Liver (tissue), 10 donors: ENCODE measurements at places on chromosomes 16 and 17.

GRCh38 chr16:88713568-88714419, 7.5 kb downstream of the CTU2 start:
- H3K4me1 ChIP-seq: no peaks in the 10 kb centered on the region
- no peak for DNase-seq
- no peaks in the 10 kb centered on the region for H3K27me3 ChIP-seq

GRCh38 chr17:38451840-38452529, 23.7 kb downstream of the ARHGAP23 start:
- DNase-seq: no peak
- no peaks in the 10 kb centered on the region for H3K27me3 ChIP-seq
- peaks cover 5% of the 10 kb centered on the region for H3K4me1 ChIP-seq

- no peak for DNase-seq
- H3K36me3 ChIP-seq: no peaks in the 10 kb centered on the region
- no peaks in the 10 kb centered on the region for H3K4me1 ChIP-seq
- no peak overlapping the region for H3K27ac ChIP-seq
- H3K27me3 ChIP-seq: no peaks in the 10 kb centered on the region
Measured at GRCh38 chr16:11511328-11511727, 75.4 kb downstream of the LITAF start.

- peak overlapping the region; percentile 1 for H3K27ac ChIP-seq
- no peak for DNase-seq
- no peaks in the 10 kb centered on the region for H3K27me3 ChIP-seq
- peaks cover 1% of the 10 kb centered on the region for H3K4me1 ChIP-seq
- peaks cover 7% of the 10 kb centered on the region for H3K36me3 ChIP-seq
Measured at GRCh38 chr17:59815965-59816364, 76.8 kb downstream of the TUBD1 start.

DNA sequence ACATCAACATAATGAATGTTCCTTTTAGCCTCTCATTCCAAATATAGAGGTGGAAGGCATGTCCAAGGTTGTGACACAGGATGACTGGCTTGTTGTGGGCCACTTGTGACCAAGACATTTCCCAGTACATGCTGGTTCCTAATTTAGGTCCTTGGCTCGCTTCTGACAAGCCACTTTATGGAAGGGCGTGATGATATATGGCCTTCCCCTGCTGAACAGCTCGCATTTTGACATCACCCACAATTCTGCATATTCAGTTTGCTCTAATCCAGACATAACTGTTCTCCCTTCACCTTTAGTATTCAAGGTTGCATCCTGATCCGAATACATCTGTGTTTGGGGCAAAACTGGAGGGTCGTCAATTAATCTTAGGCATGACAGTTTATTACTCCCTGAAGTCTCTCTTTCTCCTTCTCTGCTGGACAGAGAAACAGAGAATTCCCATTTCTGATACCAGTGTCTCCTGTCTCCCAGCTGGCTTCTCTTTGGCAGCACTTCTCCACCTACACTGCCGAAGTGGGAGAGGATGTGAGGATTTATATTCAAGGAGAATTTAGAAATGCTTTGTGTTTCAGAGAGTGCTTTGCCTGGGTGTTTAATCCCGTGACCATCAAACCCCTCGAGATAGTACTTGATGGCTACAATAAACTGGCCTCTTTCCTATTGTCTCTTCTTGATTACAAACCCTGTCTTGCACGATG, 815.5 kb upstream of the RBFOX1 start:
- H3K4me1 ChIP-seq: no peaks in the 10 kb centered on the region
- no peak overlapping the region for H3K27ac ChIP-seq
- H3K4me3 ChIP-seq: no peak overlapping the region
- H3K36me3 ChIP-seq: no peaks in the 10 kb centered on the region
- H3K27me3 ChIP-seq: no peaks in the 10 kb centered on the region

- no peak for DNase-seq
- H3K27me3 ChIP-seq: no peaks in the 10 kb centered on the region
- no peak overlapping the region for H3K4me3 ChIP-seq
- no peak overlapping the region for H3K27ac ChIP-seq
- no peaks in the 10 kb centered on the region for H3K4me1 ChIP-seq
Measured at GRCh38 chr17:14672830-14673229, 371.9 kb downstream of the HS3ST3B1 start.

DNA sequence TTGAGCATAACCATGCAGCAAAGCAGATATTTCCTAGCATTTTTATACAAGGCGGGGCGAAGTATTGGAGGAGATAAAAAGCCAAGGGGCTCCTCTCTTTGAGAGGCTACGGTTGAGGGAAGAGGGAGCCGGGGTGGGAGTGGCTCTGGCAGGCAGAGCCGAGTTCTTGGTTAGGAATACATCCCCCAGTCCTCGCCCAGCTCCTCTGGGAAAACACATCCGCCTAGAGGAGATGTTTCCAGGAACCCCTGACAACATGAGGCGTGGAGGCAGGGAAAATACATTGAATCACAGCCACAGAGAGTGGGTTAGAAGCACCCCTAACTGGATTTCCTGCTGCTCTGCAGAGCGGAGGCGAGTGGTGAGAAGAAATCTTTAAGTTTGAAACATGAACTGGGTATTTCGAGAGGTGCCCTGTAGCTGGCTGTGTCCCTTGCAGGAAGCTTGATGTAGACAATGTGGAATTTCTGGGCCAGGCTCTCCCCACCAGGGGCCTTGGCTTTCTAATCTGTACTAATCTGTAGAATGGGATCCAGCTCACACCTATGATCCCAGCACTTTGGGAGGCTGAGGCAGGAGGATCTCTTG, 27.3 kb downstream of the TTYH2 start:
- H3K36me3 ChIP-seq: no peaks in the 10 kb centered on the region
- no peak for DNase-seq
- no peaks in the 10 kb centered on the region for H3K27me3 ChIP-seq
- H3K4me1 ChIP-seq: no peaks in the 10 kb centered on the region
- H3K4me3 ChIP-seq: no peak overlapping the region

DNA sequence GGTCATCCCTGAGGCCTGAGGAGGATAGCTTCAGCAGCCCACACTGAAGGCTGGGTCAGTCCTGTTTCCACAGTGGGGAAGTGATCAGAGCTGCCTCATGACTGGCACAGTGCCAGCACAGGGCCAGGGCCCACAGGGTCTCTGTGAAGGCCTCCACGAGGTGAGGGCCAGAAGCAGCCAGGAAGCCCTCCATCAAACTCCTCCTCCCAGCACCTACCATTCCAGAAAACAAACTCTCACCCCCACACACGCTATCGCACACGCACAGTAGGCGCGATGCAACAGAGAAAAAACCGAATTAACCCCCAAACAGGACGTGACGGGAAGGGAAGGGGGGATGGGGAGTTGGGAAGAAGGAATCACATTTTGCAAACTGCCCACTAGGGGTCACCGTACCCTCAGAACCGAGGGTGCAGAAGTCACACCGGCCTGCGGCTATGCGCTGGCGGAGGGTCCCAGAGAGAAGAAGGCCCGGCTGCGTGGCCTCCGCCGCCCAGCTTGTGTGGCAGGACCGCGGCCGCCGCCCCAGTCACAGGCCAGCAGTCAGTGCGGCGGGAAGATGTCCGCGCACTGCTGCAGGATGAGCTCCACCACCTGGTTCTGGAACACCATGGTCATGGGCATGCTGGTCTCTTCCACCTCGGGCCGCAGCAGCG, 37.6 kb downstream of the ARHGAP27 start:
- no peaks in the 10 kb centered on the region for H3K27me3 ChIP-seq
- DNase-seq: peak; percentile 69
- H3K27ac ChIP-seq: no peak overlapping the region
- H3K4me1 ChIP-seq: peaks cover 8% of the 10 kb centered on the region
- H3K36me3 ChIP-seq: no peaks in the 10 kb centered on the region
- H3K4me3 ChIP-seq: no peak overlapping the region

DNA sequence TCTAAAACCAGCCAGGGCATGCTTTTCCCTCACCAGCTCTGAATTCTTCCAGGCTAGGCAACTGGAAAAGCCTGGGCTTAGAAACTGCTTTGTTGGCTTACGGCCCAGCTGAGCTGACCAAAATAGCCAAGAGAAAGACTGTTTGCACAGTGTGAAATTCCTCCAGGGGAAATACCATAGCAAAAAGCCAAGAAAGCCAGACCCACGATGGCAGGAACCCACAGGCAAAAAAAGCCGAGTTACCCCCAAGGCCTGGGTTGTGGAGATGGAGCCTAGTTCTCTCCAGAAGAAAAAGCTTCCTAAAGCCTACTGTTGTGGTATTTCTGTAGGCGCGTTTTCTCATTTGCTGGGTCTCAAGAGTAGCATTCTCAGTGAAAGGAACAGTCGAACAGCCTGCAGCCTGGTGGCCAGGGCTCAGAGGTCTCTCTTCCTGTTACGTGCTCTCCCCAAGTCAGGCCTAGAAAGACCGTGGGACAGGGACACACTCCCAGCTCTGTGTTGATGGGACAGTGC, 9.2 kb downstream of the SP2 start:
- no peaks in the 10 kb centered on the region for H3K36me3 ChIP-seq
- H3K4me1 ChIP-seq: peaks cover 9% of the 10 kb centered on the region

DNA sequence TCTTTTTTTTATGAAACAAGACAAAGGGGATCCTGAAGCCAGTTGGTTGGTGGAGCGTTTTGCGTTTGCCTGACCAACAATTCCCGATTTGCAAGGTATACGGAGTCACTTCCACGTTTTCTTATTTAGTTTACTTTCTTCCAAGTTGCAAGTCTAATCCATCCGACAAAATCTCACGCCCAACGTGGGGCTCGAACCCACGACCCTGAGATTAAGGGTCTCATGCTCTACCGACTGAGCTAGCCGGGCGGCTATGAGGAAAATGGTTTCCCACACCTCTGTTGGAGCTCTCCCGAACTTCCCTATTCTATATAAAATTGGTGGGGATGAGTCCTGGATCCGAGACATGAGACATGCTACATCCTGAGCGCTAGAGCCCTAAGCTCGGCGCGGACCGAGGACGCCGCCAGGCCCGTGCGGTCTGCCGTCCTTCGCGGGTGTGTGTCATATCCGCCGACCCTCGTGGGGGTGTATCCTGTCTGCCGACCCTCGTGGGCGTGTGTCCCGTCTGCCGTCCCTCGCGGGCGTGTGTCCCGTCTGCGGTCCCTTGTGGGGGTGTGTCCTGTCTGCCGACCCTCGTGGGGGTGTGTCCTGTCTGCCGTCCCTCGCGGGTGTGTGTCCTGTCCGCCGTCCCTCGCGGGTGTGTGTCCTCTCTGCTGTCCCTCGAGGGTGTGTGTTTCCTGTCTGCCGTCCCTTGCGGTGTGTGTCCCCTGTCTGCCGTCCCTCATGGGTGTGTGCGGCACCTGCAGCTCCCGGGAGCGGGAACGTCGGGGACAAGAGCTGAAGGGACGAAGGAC, 22.6 kb downstream of the ZNF213 start:
- H3K27me3 ChIP-seq: no peaks in the 10 kb centered on the region
- H3K27ac ChIP-seq: peak overlapping the region; percentile 77
- peaks cover 18% of the 10 kb centered on the region for H3K4me1 ChIP-seq
- no peaks in the 10 kb centered on the region for H3K36me3 ChIP-seq
- DNase-seq: peak; percentile 74
- peak overlapping the region; percentile 49 for H3K4me3 ChIP-seq

- H3K4me1 ChIP-seq: peaks cover 4% of the 10 kb centered on the region
- no peak for DNase-seq
- peaks cover 34% of the 10 kb centered on the region for H3K27me3 ChIP-seq
Measured at GRCh38 chr17:48610282-48611211, at the start of gene HOXB7. Gene HOXB7 (minus strand): TSS chr17:48611017. CDS start chr17:48610918, 99 bp downstream.

GRCh38 chr16:68269793-68270192, 5.5 kb downstream of the SLC7A6 start:
- peaks cover 1% of the 10 kb centered on the region for H3K4me1 ChIP-seq
- no peak overlapping the region for H3K27ac ChIP-seq
- no peak overlapping the region for H3K4me3 ChIP-seq
- no peak for DNase-seq
- no peaks in the 10 kb centered on the region for H3K27me3 ChIP-seq
- no peaks in the 10 kb centered on the region for H3K36me3 ChIP-seq

- no peak for DNase-seq
- H3K27ac ChIP-seq: no peak overlapping the region
- H3K27me3 ChIP-seq: no peaks in the 10 kb centered on the region
- H3K4me1 ChIP-seq: peaks cover 11% of the 10 kb centered on the region
- H3K4me3 ChIP-seq: no peak overlapping the region
- no peaks in the 10 kb centered on the region for H3K36me3 ChIP-seq
Measured at GRCh38 chr17:50163843-50164696, 1.7 kb upstream of the SGCA start.

GRCh38 chr16:68197250-68197649, 38.7 kb downstream of the ESRP2 start:
- H3K27me3 ChIP-seq: no peaks in the 10 kb centered on the region
- H3K4me1 ChIP-seq: no peaks in the 10 kb centered on the region
- peaks cover 13% of the 10 kb centered on the region for H3K36me3 ChIP-seq

GRCh38 chr16:27725236-27726000, 175.5 kb downstream of the KATNIP start:
- H3K27me3 ChIP-seq: no peaks in the 10 kb centered on the region
- H3K4me3 ChIP-seq: no peak overlapping the region
- H3K27ac ChIP-seq: no peak overlapping the region
- no peak for DNase-seq
- no peaks in the 10 kb centered on the region for H3K4me1 ChIP-seq

DNA sequence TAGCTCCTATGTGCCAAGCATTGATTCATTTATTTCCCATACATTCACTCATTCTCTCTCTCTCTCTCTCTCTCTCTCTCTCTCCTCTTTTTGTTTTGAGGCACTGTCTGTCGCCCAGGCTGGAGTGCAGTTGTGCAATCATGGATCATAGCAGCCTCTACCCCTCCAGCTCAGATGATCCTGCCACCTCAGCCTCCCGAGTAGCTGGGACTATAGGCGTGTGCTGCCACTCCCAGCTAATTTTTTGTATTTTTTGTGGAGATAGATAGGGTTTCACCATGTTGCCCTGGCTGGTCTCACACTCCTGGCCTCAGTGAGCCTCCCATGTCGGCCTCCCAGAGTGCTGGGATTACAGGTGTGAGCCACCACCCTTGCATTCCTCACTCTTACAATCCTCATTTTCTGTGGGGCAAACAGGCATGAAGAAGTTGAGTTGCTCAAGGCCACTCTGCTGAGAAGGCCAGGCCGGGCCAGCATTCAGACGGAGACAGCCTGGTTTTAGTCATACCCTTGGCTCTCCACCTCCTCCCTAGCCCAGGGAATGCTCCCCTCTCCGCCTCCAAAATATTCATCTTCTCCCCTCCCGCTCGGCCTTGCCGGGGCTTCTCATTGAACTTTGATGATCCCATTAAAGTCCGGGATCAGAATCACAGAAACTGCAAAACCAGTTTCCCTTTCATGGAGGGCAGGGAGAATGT, 765 bp upstream of the PRM2 start:
- H3K4me1 ChIP-seq: peaks cover 2% of the 10 kb centered on the region
- H3K27ac ChIP-seq: no peak overlapping the region
- DNase-seq: no peak
- H3K36me3 ChIP-seq: no peaks in the 10 kb centered on the region
- no peak overlapping the region for H3K4me3 ChIP-seq
- H3K27me3 ChIP-seq: no peaks in the 10 kb centered on the region

DNA sequence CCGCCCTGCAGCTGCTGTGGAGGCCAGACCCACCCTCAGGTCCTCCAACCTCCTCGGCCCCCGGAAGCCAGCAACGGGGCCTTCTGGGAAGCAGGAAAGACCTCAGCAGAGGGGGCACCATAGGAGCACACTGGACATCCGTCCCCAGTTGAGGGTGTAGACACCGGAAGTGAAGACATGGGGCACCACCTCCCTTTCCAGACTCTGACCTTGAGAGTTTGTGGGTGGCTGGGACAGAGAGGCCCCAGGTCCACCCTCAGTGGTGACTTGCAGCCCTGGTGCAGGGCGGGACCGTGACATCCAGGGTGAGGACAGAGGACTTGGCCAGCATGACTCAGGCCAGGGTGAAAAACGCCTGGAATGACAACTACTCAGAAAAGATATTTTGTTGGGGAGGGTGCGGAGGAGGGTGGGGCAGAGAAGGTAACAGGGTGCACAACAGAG, 19.9 kb downstream of the CEP295NL start:
- H3K27me3 ChIP-seq: no peaks in the 10 kb centered on the region
- DNase-seq: no peak
- no peaks in the 10 kb centered on the region for H3K36me3 ChIP-seq
- no peak overlapping the region for H3K4me3 ChIP-seq
- H3K27ac ChIP-seq: peak overlapping the region; percentile 85
